ENCODE measurements at places on chromosomes 5 and 9.

GRCh38 chr9:91246846-91247245 lies 114.9 kb downstream of the AUH start:
- no peak for DNase-seq

DNA sequence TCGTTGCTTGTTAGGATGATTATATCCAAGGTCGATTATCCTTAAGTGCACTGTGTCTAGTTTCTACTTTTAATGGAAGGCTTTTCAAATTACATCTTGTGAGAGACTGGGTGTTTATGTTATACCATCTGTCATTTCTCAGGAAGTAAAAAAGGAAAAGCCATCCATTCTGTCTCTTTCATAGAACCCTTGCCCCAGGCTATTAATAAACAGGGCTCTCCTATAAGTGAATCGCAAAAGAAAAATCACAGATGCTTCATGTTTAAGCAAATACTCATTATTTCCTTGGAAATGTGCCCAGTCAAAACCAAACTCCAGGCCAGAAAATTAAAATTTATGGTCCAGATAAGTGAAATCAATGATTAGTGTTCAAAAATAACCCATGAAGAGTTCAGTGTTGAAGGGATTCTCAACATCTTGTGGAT lies 58.1 kb downstream of the STARD4 start:
- no peak for DNase-seq

- no peak for DNase-seq
Observed at GRCh38 chr5:65059681-65060598, 291.2 kb downstream of the CWC27 start.

- DNase-seq, result no peak
Observed at GRCh38 chr5:158513490-158514318, 586.0 kb downstream of the EBF1 start.

GRCh38 chr5:139584137-139584536 lies 23.0 kb downstream of the UBE2D2 start:
- DNase-seq, result no peak

DNA sequence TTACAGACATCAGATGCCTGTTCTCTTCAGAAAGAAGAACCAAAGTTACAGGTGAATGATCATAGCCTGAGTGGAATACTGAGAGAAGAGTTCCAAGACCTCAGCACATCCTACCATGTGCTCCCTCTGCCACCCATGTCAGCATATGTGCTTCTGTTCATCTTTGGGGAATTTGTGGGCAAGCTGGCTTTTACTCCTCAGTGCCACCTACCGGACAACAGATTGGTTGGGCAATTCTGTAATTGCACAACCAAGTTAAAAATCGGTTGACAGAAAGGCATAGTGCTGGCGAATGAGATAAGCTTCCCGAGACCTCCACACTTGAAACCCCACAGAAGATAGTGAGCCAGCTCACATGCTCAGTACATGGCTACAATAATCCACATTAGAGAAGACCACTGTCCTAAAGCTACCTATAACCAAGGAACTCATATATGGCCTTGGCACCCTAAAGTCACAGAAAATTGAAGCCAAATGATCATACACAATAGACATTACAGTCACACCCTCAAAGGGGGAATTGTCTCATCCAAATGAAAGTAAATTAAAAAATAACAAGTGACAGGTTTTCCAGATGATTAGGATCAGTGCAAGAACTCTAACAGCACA lies 1238.0 kb upstream of the NUDT12 start:
- no peak for DNase-seq

DNA sequence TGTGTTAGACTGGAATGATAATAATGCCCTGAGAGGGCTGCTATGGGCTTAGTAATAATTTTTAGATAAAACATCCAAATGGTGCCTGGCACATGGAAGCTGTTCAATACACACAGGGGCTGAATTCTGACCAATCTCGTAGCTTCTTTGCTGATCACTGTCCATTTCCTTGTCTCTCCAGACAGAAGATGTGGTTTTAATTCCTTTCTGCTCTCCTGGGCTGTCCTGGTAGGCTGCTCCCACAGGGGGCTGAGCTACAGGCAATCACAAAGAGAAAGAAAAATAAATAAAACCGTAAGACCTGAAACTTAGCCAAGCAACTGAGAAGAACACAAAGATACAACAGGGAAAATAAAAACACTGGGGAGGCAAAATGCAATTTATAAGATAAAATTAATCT lies 136.5 kb downstream of the CDK5RAP2 start:
- no peak for DNase-seq

- DNase-seq, result no peak
Observed at GRCh38 chr5:83227611-83228010, 150.3 kb downstream of the XRCC4 start.

Measured in hematopoietic multipotent progenitor cell (in vitro differentiated cells).